ENCODE measurements at places on chromosomes 5 and 9. TPM values are rescaled to one million over a fixed set of nuclear protein-coding genes. Genes with fewer than 3 reads are reported as not detected.

- ATAC-seq = no peak
Observed at GRCh38 chr5:31962871-31963307, 211.2 kb downstream of the GOLPH3 start.

GRCh38 chr9:97387936-97388684 is 23.8 kb upstream of the TDRD7 start:
- ATAC-seq = no peak

DNA sequence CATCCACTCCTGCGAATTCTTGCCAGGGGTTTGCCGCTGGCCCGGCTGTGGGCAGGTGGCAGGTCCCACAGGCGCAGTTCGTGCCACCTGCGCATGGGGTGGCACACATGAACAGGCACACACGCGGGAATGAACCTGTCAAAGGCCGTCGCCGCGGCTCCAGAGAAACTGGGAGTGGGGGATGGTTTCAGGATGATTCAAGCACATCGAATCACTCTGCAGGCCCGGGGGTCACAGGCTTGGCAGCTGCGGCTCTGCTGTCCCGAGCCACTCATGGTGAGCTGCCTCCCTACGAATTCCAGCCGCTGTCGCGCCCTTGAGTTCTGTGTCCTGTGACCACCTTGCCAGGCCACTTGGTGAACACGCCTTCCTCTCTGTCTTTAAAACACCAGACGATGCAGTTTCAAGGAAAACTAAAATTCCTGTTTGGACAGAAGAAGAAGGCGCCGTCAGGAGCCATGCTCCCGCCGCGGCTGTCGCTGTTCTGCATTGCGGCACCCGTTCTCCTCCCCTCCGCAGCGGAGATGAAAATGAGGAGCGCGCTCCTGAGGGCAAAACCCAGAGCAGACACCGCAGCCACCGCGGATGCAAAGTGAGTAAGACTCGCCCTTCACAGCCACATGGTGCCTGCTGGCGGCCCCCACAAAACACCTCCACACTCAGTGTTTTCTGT is 15.4 kb upstream of the EXOC3 start:
- no peak for ATAC-seq

GRCh38 chr5:148825716-148826052 is 727 bp upstream of the ADRB2 start:
- no peak for ATAC-seq

- no peak for ATAC-seq
Observed at GRCh38 chr5:115324021-115324420, 27.6 kb upstream of the CCDC112 start.

- ATAC-seq = peak; percentile 81
Observed at GRCh38 chr5:7894860-7895259, 25.9 kb downstream of the MTRR start.

Gene CACFD1
- 0.41 TPM for total RNA-seq

Gene CD72
- total RNA-seq = 43.2 TPM

Gene PCA3
- total RNA-seq = not detected

DNA sequence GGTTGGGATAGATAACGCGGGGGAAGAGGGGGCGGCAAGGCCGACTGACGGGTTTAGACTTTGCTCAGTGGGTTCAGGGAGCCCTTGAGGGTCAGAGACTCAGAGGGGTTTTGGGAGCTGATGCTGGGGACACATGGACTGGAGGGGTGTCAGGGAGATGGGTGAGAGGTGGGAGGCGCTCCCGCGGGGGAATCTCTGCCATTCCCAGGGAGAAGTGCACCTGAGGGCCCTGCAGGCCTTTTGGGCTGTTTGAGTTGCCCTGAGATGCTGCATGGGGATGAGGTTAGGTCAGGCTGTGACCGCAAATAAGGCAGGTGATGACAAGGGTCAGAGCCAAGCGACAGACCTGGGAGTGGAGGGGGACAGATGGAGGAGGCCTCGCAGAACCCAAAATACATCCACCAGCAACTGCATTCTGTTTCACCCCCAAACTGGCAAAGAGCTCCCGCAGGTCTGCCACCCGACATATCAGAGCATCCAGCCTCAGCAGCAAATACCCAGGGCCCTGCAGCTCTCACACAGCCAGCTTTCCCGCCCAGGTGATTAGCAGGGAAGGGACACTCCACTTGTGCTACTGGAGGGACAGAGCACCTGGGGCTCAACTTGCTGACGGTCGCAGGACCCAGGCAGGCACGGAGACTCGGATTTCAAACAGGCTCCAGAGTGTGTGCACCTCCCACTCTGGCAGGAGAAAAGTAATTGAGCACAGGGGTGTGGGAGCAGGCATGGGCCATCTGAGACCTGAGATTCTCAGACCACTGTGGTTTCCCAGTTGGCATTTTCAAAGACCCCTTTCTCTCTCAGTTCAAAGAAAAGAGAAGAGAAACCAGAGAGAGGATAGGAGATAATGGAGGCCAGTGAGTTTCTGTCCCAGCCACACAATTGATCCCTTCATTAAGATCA is 26.4 kb downstream of the TMOD1 start:
- ATAC-seq = no peak

GRCh38 chr5:145943674-145944121 is 7.3 kb downstream of the SH3RF2 start:
- ATAC-seq = no peak

DNA sequence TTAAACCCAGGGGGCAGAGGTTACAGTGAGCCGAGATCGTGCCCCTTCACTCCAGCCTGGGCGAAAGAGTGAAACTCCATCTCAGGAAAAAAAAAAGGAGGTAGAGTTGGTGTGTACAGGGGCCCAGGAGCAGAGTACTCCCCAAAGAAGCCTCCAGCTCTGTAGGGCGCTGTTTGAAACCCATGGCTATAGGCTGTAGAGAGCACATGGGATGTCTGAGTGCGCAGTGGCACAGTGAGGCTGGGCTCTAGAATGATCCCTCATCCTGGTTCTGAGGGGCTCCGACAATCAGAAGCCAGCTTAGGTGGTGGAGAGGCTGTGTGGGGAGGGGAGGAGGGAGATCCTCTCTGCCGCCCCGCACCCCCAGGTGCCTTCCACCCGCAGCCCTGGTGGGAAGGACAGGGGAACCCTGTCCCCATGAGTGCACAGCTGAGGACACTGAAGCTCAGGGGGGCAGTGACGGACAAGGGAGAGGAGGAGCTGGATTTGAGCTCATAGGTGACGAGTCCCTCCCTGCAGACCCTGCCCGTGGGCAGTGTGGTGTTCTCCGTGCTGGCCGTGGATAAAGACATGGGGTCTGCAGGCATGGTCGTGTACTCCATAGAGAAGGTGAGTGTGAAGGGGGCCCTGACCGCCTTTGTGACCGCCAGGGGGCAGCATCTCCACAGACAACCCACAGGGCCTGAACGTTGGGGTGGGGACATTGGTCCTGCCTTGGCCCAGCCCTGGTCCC is 24.6 kb downstream of the CDHR2 start:
- ATAC-seq = peak; percentile 96

Gene PITX1
- total RNA-seq = not detected

- ATAC-seq = no peak
Observed at GRCh38 chr5:95862671-95863382, 40.3 kb upstream of the GLRX start.

- no peak for ATAC-seq
Observed at GRCh38 chr9:135724186-135724787, 22.3 kb downstream of the KCNT1 start.

Gene SLC34A1
- 0.56 TPM for total RNA-seq

DNA sequence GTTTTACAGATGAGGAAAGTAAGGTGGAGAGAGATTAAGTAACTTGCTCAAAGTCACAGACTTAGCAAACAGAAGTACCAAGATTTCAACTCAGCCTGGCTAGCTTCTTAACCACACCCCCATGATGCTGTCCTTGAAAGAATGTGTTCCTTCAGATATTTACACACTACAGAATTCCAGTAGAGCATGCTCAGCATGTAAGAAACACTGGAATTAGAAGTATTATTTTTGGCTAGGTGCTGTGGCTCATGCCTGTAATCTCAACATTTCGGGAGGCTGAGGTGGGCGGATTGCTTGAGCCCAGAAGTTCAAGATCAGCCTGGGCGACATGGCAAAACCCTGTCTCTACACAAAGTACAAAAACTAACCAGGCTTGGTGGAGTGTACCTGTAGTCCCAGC is 142.4 kb downstream of the EDIL3 start:
- ATAC-seq = no peak

Gene CDC14B
- total RNA-seq = 6.5 TPM

GRCh38 chr5:178069909-178070308 is 43.4 kb upstream of the N4BP3 start:
- ATAC-seq = peak; percentile 31

Gene OBP2B
- not detected for total RNA-seq

Gene TBCA
- total RNA-seq = 195 TPM

Gene RORB
- total RNA-seq = not detected

Gene RNF180
- not detected for total RNA-seq

DNA sequence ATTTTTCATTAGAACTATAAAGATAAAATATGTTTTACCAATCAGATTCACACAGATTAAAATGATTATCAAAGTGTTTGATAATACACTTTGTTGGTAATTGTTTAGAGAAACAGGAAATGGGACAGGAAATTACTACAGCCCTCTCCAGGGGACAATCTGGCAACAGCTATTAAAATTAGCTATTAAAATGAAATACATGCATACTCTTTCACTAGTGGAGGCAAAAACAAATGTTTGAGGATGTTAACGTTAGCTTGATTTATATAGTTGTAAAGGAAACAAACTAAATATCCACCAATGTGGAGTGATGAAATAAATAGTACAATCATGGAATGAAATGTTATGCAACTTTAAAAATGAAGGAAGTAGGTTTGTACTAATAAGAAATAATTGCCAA is 53.7 kb downstream of the TARS1 start:
- no peak for ATAC-seq

DNA sequence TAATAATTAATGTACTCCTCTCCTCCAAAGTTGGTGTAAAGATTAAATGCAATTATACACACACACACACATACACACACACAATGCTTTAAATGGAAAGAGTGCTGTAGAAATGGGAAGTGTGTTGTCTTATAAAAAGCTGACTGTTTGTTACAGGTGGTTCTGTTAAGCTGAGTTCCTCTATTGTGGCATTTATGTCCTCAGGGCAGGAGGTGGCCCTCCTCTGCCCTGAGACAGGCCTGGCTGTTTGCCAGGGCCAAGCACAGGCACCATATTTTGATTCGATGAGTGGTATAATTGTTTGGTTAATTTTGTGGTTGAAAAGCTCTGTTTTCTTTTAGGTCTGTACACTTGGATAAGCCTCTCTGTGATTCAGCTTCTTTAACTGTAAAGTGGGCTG is 573.9 kb downstream of the KIF4B start:
- no peak for ATAC-seq

DNA sequence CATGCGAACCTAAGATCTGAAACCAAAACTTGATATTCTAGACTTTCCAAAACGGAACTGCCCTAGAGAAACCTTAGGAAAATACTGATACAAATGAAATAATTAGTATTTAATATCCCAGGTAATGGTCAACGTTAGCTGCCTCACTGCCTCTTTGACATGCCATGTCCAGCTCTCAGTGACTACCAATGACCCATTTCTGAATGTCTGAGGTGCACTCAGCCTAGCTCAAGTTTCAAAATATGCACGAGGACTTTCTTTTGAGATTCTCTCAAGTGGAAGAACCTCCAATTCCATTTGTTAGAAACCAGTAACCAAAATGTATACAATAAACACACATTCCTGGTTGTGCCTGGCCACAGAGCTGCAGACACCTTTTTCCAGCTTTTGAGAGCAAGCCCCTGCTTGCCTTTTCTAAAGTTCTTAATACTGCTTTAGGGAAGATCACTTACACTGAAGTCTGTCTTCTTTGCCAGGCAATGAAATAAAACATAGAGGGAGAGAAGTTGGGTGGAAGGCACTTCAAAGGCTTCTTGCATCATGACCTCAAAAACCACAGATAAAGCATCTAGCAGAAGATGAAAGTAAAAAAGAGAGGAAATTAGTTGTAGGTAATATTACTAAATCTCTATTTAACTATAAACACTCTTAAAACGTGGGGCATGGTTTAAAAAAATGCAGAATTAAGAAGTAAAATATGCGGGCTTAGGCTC is 87.9 kb downstream of the MRPS27 start:
- ATAC-seq = no peak

Gene TLR4
- total RNA-seq = not detected

Gene NTNG2
- 0.82 TPM for total RNA-seq

Gene CCL27
- 0.78 TPM for total RNA-seq

GRCh38 chr9:29078063-29078666 is 1504.9 kb upstream of the C9orf72 start:
- ATAC-seq = no peak

GRCh38 chr5:111747337-111747736 is 9.7 kb downstream of the NREP start:
- no peak for ATAC-seq

DNA sequence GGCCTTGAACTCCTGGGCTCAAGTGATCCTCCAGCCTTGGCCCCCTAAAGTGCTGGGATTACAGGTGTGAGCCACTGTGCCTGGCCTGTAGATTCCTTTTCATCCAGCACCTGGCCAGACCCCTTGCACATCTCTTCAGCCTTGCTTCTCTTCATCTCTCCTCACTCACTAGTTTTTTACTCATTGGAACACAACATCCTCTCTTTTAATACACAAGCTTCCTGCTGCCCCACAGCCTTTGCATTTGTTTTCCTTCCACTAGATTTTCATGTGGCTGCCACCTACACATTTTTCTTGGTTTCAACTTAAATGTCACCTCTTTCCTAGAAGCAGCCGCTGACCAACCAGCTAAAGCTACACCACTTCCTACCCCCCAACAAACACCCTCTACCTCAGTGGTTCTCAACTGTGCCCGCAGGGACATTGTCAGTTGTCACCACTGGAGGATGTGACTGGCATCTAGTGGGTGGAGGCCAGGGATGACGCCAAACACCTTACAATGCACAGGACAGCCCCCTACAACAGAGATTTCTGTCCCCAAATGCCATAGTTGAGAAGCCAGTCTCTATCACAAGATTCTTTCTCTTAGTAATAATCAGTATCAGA is 33.7 kb downstream of the HAVCR1 start:
- ATAC-seq = peak; percentile 97

- ATAC-seq = no peak
Observed at GRCh38 chr9:15722888-15723287, 170.0 kb downstream of the CCDC171 start.

DNA sequence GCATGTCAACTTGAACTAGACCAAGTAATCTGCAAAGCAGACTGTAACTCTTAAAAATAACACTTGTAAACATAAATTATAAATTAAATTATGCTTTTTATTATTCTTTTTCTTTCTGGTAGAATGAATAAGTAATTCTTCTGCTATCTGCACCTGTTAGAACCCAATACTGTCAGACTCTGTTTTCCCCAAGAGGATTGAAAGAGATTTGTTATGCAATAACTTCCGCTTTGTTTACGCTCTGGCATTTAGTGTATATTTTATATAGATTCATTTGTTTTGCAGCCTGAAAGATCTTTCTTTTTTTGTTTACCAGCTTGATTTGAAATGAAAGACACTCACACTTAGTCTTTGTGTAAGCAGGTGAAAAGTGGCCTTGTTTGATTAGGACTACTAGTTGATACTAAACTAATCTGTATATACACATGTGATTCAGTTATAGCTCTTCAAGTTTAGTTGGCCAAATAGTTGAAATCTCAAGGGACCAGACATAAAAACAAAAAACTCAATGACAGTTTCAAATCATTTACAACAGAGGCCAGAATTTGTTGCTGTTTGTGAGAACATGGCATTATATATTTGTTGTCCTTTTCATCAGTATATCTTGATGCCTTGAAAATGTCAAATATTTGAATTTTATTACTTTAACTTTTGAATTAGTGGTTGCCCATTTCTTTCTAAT is 155.8 kb downstream of the PBX3 start:
- ATAC-seq = no peak
